Stimulated activated CD4-positive, alpha-beta T cell treated with anti-CD3 and anti-CD28 coated beads, TNF-alpha, amount 100 ng/mL, for 1 hour (primary cell): ENCODE measurements at places on chromosomes 1 and 21.

DNA sequence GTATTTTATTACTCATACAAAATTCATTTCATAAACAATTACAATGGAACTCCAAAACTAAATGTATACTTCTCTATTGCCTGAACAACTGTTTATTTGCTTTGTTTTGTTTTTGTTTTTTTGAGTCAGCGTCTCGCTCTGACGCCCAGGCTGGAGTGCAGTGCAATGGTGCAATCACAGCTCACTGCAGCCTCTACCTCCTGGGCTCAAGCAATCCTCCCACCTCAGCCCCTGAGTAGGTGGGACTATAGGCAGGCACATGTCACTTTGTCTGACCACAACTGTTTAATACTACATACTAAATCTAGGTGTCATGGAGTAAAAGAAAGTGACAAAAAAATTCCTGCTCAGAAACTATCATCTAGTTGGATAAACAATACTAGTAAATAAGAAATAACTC is 49.3 kb downstream of the RAB3GAP2 start:
- DNase-seq = no peak

DNA sequence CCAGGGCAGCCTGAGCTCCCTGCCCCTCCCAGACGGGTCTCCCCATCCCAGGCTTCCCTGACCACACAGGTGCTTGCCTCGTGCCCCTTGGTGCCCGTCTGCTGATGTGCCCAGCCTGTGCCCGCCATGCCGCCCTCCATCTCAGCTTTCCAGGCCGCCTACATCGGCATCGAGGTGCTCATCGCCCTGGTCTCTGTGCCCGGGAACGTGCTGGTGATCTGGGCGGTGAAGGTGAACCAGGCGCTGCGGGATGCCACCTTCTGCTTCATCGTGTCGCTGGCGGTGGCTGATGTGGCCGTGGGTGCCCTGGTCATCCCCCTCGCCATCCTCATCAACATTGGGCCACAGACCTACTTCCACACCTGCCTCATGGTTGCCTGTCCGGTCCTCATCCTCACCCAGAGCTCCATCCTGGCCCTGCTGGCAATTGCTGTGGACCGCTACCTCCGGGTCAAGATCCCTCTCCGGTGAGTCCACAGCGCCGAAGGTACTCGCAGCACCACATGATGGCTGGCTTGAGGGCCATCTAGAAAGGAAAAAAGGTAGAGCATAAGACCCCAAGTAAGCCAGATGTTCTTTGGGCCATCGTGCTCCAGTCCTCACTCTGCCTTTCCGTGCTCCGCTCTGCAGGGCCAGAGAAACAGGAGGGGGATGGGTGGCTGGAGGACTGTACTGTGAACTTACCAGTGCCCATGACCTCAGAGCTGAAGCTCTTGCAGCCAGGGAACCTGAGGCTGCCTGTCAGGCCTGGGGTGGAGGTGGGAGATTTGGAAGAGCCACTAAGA is 1.4 kb downstream of the ADORA1 start:
- no peak for DNase-seq

- DNase-seq = no peak
Measured at GRCh38 chr1:11107599-11107998, 7.9 kb upstream of the EXOSC10 start.

DNA sequence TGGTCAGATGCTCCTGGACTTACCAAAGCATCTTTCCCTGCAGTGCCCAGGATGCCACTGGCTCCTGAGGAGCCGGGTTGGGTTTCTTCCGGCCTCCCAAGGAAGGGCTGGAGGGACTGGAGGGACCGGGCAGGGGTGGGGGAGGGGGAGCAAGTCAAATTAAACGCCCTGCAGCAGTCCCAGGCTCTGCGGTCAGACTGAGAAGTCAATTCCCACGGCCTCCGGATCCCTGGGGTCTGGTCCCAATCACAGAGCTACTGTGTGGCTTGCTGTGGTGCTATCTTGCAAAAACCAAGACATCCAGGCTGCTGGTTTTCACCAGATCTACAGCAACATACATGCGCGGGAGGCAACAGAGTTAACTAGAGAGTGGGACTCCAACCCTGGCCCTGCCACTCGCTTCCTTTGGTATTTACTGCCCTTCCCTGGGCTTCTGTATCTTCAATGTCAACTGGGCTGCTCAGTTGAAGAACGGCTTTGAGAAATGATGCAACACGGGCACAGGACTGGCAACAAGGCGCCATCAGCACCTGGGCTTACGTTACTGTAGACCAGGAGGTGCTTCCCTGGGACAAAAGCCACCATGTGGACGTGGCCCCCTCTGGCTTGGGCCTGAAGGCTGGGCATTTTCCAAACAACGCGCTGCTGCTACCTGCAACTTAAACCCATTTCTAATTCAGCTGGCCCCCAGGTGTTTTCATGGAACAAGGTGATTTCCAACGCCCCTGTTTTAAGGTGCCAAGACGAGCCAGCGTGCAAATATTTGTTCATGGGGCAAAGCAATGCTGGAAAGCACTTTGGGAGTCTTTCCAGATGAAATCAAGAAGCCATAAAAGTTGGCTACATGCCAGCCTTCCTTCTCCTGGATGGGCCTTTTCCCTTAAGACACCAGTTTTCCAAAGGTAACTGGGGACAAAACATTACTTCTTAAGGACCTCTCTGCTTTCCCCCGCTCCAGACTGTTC is 11.5 kb downstream of the RCC2 start:
- DNase-seq = no peak

DNA sequence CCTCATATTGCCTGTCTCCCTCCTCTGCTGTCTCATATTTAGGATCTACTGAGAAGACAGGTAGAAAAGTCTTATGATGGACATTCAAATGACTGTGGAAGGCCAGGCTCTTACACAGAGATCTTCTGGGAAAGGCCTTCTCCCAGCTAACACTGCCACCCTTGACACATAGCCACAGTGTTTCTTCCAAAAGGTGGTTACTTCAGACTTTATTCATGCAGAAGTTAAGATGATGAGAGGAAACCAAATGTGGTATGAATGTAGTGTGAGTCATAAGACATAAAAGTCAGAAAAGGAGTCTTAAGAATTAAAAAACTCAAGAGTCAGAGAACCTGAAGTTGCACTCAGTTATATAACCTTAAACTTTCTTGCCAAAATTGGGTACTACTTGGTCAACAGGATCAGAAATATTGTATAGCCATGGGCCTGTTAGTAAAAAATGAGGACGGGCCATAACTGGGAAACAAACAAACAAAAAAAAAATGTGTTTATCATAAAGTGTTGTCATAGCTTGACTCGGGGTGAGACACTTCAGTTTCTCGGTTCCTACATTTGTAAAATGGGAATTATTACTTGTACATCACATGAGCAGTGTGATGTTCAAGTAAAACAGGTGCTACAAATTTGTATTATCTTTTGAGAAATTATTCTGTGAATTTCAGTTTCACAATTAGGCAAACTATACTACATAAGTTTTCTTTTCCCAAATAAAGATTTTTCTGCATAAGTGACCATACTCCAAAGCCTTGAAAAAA is 1.2 kb upstream of the DENND1B start:
- DNase-seq = no peak

GRCh38 chr1:31372751-31373055 is 173 bp downstream of the FABP3 start:
- DNase-seq = no peak

DNA sequence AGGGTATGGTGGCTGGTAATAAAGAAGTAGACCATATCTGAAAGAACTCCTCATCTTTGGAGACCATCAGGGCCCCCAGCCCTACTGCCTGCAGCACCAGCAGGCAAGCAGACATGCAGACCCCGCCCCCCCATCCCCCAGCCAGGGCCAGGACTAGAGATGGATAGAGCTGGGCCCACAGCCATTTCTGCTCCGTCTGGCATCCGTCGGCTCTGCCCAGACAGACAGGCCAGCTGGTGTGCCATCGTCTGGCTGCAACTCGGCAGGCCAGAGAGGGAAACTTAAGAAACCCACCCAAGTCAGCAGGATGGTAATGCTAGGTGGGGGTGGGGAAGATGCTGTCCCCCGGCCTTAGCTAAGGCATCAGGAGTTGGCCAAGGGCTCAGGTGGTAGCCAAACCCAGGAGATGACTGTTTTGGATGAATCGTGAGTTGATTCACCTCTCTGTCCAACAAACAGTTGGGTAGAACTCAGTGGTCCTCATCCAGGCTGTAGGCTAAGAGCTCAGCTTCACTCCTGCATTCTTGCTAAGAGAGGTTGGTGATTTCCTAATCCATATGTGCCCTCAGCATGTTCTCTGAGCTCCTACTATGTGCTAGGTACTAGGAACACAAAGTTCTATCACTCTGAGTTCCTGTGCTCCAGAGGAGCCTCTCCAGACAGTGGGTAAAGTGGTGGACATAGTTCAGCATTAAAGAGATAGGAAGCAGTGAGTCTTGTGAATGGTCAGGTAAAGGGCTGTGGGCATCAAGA is 23.2 kb upstream of the TMEM222 start:
- DNase-seq = no peak

DNA sequence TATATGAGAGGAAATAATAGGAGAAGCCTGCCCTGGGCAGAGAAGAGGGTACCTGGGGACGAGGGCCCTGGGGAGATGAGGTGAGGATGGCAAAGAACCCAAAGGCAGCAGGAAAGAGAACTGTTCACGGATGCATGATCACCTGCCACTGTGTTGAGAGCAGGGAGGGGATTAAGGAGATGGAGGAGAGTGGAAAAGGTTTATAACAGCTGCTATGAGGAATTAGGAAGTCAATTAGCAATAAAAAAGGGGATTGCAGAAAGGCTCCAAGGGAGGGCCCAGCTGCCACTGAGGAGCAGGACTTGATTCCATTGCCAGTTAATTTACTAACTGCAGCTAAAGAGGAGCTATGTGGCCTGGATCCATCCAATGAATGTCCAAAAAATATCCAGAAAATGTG is 61.1 kb downstream of the GFI1 start:
- no peak for DNase-seq

DNA sequence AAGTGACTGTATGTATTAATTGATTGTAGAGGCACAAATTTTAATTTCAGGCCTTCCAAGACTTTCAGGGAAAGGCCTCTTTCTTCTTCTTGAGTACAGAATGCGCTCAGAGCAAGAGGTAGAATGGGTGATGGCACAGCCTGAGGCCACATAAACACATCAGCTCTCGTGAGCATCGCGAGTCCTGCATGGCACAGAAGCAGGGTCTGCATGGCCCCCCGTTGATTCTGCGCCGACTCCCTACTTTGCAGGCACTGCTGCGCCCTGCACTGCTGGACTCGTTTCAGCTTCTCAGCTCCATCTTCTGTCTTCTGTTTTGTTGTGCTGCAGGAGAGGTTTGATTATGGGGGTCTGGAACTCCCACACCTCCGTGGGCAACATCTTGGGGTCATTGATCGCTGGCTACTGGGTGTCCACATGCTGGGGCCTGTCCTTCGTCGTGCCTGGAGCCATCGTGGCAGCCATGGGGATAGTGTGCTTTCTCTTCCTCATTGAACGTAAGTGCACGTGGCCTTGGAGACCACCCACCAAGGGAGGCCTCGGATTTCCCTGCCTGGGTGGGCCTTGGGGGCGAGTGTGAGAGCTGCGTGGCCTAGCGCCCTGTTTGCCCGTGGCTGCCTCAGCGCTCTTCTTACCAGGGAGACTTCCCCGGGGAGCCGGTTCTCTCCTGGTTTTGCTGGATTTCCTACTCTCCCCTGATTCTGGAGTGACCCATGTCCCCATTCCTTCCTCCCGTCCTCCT is 29.6 kb downstream of the SLC37A1 start:
- no peak for DNase-seq

DNA sequence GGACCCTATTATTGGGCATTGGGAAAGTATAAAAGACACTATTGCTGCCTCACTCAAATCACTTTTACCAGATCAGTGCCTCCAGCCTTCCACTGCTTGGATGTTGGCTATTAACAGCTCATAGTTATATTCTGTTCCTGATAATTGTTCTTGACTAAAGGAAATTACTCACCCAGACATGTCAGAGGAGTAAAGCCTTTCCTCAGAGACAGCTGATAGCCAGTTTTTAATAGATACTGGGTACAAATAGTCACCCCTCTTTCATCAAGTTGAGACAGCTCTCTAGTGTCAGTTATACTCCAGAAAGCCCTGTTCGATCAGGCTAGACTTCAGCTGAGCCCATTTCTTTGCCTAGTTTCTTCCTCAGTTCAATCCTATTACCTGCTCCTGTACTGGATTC is 876.1 kb upstream of the B3GALT2 start:
- DNase-seq = no peak

- no peak for DNase-seq
Measured at GRCh38 chr21:36732217-36732616, 33.3 kb downstream of the SIM2 start.

DNA sequence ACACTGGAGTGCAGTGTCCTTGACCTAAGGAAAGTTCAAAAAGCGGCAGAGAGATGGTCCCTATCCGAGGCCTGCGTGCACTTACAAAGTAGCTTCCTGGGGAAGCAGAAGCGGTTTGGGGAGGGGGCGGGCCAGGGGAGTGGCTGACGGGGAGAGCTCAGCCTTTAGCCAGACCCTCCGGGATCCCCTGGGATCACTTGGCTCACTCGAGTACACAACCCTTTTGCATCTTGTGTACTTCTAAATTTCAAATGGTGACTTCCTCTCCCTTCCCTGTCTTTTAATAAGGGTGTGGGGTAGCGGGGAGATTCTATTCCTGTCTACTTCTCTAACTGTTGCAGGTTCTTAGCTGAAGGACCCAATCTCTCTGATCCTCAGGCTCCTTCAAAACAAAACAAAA is 18.1 kb upstream of the SNX27 start:
- no peak for DNase-seq

GRCh38 chr1:33944846-33945245 is 81.0 kb downstream of the HMGB4 start:
- no peak for DNase-seq

DNA sequence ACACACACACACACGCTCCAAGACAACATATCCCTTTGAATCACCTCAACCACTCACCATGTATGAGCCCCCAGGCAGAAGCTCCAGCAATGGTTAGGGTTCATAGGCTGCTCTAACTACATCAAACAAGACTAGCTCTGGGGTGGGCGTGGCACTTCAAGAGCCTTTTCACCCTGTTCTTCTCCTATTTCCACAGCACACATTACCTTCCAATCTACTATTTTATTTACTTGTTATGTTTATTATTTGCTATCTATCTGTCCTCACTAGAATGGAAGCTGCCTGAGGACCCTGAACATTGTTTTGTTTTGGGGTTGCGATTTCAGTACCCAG is 28.7 kb downstream of the TRABD2B start:
- no peak for DNase-seq

- DNase-seq = no peak
Measured at GRCh38 chr1:217029281-217030157, 306.3 kb upstream of the ESRRG start.

GRCh38 chr1:9724706-9725476 is 73.4 kb downstream of the PIK3CD start:
- DNase-seq = peak; percentile 54

- no peak for DNase-seq
Measured at GRCh38 chr21:15626031-15626430, 103.8 kb upstream of the USP25 start.

DNA sequence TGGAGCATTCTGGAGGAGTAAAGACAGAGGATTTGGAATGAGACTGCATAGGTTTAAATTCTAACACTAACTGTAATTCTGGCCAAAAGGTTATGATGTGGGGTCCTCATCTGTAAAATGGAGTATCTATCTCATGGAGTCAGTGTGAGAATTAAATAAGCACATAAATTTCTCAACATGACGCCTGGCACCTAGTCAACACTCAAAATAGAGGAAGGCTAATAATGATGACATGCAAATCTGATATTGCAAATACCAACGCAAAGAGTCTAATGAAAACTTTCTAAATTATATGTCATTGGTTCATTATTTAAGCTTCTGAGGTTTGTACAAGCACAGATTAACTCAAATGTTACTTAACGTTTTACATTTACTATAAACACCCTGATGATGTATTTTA is 29.6 kb downstream of the APP start:
- DNase-seq = no peak

GRCh38 chr1:17296086-17296485 is 11.9 kb upstream of the PADI4 start:
- DNase-seq = no peak
